ENCODE measurements at places on chromosomes 13 and 19. TPM values are rescaled to one million over a fixed set of nuclear protein-coding genes. Genes with fewer than 3 reads are reported as not detected.
A peak's percentile ranks its signal among the peaks of the same experiment; 100 is the strongest.

- peak; percentile 45 for DNase-seq
Observed at GRCh38 chr19:726993-727956, 18.5 kb downstream of the PALM start.

DNA sequence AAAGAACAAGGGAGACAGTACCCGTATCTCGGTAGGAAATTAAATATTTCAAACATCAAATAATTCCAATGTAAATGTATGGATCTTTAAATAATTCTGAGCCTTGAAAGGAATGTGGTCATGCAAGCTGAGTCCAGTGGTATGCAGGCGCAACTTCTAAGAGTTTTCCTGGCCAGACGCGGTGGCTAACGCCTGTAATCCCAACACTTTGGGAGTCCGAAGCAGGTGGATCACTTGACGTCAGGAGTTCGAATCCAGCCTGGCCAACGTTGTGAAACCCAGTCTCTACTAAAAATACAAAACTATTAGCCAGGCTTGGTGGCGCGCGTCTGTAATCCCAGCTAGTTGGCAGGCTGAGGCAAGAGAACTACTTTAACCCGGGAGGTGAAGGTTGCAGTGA is 1.1 kb upstream of the ZNF845 start:
- DNase-seq = peak; percentile 12

DNA sequence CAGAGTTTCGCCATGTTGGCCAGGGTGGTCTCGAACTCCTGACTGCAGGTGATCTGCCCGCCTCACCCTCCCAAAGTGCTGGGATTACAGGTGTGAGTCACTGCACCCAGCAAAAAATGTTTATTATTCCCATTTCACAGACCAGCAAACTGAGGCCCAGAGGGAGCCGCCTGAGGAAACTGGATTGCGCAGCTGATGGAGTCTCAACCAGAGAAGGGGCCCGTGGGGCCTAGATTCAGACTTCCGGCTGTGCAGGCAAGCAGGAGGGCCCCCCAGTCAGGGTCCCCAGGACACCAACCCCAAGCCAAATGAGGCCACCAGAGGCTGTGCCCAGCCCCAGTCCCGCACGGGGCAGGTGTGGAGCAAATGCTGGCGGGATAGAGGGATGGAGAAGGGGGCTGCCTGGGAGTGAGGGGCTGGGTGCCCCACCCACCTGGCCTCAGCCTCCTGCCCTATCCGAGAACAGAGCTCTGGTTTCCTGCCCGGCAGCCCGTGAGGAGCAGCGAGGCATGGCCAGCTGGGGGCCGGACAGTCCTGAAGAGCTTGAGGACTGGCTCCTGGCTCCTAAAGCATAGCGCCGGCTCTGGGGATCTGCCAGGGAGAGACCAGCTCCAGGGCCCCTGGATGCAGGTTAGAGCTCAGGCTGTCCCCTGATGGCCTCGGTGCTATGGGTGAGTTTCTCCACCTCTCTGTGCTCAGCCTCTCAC is 22.0 kb downstream of the MISP start:
- DNase-seq = no peak

DNA sequence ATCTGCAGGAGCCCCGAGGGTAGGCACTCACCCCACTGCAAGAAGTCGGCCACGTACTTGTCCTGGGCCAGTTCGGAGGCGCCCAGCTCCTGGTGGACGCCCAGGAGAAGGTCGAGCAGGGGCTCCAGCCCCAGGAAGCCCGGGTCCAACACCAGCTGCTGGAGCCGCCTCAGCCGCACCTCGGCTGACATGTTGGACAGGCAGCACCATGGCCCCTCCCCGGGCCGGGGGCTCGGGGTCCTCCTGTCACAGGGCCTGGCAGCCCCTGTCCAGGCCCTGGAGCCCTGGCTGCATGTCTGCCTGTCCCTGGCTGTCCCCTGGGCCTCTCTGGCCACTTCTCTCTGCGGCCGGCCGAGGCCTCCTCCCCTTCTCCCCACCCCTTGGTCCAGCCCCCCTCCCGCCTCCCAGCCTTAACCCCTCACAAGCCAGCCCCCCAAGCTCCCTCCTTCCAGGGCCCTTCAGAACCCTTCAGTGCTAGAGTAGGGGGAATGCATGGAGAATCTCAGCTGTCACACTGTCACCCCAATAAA is at the start of gene DMPK:
DMPK (minus strand) TSS at position 329 of the 530 bp plus-strand sequence; CDS start at position 191, 138 bp downstream.
- peak; percentile 53 for DNase-seq

DNA sequence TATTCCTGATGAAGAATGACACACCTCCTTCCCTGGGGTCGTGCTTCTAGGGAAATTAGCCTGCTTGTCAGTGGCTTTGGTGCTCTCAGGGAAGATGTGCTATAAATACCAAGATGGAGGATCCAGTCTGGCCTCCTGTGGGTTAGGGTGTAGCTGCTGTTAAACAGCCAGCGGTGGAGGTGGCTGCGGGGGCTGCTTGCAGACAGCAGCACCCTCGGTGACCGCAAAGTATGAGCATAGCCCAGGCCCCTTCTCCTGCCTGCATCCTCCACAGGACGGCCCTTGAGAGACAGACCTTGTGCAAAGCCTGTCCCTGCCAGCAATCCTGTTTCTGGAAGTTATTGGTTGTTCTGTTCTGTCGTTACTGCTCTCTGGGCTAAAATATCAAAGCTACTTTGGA is 11.4 kb downstream of the VSTM2B start:
- DNase-seq = no peak

GRCh38 chr13:95150555-95150954 is 150.7 kb downstream of the ABCC4 start:
- DNase-seq = no peak

GRCh38 chr13:43546251-43546650 is 240.5 kb downstream of the ENOX1 start:
- DNase-seq = peak; percentile 47

DNA sequence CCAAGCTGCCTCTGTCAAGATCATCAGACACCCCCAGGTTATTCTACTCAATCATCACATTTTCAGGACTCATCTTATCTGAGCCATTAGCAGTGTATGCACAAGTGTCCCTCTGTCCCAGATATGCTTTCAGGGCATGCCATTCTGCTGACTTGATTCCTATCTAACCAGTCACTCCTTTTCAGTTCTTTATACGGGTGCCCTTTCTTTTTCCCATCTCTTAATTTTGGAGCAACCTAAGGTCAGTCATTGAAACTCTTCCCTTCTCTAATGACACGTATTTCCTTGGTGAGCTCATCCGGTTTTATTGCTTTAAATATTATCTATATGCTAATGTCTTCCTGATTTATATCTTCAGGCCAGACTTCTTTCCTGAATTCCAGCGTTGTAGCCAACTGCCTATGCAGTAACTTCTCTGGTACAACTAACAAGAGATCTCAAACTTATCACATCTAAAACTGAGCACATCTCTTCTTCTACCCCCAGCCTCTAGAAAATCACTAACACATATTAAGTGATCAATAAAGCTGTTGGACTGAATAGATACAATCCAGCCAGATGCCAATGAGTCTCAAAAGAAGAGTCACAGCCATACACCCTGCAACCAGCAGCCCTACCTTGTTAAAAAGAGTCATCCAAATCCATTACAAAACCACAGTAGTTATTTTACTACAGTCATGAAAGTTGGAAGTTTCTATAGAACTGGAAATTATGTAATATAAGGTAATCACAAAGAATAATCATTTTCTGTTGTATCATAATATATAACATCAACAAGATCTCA is 58.8 kb downstream of the DCLK1 start:
- no peak for DNase-seq

DNA sequence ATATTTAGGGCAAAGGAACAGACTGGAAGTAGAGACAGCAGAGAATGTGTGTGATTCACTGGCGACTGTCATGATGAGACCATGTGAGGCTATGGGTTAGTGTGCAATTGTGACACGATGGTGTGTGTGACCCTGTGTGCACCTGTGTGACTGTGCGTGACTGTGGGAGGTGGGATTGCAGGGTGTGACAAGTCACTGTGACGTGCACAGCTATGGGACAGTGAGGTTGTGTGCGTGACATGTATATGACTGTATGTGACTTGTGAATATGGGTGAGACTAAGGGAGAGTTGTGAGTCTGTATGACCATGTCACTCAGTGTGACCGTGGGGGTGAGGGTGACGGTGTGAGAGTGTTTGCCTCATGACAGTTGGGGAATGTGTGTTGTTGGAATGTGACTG is 3.4 kb upstream of the GIPR start:
- DNase-seq = no peak

DNA sequence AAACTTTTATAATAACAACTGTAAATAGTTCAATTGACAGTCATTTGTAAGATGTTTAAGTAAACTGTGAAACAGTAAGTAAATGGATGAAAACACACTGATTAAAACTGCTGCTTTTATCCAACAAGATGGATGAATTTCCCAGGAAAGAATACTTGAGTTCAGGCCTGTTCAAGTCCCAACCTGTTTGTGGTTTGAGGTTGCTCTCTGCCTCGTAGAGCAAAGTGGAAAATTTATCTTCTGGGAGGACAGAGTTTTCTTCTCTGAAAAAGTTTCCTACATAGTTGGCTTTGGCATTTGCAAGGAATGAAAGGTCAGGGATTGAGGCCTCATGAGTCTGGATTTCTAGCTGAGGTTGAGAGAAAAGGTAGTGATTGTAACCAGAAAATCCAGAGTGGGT is 15.2 kb upstream of the ZNF543 start:
- no peak for DNase-seq

DNA sequence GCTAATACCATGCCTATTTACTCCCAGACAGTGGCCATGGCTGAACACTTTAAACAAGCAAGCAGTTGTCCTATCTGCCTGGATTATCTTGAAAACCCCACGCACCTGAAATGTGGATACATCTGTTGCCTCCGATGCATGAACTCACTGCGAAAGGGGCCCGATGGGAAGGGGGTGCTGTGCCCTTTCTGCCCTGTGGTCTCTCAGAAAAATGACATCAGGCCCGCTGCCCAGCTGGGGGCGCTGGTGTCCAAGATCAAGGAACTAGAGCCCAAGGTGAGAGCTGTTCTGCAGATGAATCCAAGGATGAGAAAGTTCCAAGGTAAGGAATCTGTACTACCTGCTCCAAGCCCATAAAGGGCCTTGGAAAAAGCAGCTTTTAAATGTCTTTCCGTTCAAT is 8.6 kb downstream of the RFPL4AL1 start:
- no peak for DNase-seq

DNA sequence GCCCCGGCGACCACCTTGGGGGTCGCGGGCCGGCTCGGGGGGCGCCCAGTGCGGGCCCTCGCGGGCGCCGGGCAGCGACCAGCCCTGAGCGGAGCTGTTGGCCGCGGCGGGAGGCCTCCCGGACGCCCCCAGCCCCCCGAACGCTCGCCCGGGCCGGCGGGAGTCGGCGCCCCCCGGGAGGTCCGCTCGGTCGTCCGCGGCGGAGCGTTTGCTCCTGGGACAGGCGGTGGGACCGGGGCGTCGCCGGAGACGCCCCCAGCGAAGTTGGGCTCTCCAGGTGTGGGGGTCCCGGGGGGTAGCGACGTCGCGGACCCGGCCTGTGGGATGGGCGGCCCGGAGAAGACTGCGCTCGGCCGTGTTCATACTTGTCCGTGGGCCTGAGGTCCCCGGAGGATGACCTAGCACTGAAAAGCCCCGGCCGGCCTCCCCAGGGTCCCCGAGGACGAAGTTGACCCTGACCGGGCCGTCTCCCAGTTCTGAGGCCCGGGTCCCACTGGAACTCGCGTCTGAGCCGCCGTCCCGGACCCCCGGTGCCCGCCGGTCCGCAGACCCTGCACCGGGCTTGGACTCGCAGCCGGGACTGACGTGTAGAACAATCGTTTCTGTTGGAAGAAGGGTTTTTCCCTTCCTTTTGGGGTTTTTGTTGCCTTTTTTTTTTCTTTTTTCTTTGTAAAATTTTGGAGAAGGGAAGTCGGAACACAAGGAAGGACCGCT is 729 bp downstream of the STK11 start:
- no peak for DNase-seq

- peak; percentile 92 for DNase-seq
Observed at GRCh38 chr13:97124915-97125809, 97.0 kb upstream of the MBNL2 start.

DNA sequence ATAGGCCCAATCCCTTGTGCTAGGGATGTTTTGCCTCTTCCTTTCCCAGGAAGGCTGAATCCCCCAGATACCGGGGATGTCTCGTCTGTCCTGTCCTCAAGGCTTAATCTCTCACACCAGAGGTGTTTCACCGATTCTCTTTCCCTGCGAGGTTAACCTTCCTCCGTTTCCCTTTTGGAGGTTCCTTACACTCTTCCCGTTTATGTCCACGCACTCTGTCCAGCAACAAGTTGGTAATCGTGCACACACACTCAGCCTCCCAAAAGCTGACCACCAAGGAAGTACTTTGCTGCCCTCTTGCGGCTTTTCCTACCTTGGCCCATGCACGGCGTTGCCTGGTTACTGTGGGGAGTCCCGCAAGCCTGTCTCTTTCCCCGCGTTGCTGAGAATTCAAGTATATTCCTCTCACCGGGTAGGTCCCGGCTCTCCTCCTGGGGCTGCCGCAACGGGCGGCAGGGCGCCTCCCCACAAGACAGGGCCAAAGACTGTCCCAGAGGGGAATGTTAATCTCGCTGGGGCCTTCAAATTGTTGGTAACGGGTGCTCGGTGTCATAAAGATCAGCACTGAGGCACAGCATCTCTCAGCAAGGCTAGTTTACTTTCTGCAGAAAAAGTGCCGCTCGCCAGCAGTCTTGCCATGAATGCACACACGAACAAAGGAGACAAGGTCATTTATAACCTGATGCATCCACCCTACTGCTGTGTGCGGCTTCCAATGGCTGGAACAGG is 36.7 kb upstream of the CD177 start:
- DNase-seq = peak; percentile 4

- no peak for DNase-seq
Observed at GRCh38 chr13:77230560-77230959, 96.3 kb downstream of the MYCBP2 start.

DNA sequence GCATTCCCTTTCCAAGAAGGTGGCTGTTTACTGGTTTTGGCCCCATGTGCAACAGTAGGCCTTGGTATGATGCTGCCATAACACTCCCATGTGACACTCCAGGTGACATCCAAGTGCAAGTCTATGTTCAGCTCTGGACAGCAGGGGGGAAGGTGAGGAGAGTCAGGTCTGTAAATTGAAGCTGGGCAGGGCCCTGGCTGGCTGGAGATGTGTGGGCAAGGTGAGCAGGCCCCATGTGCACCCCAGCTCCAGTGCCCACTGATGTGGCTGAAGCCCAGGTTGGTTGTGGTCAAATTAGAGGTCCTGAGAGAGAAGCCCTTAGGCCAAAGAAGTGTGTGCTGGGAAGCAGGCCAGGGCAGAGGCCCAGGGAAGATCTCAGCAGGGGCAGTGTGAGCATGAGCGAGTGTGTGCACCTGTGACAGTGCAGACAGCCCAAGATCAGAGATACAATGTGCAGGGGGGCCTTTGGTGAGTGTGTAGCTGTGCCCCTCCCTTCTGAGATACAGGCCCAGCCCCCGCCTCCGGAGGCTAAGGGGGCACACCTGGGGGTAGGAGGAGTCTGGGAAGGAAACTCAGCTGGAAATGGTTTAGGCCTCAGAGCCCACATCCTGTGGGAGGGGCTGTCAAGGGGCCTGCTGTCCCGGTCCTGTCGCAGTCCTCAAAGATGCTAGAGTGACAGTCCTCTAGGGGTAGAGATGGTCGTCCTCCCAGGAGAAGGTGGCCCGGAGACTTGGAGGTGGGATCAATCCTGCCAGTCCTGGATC is 18.6 kb downstream of the DEDD2 start:
- DNase-seq = no peak

The DNAAF3 gene
- polyA plus RNA-seq = 10.9 TPM

The ZNF211 gene
- polyA plus RNA-seq = 6.5 TPM

The WDR62 gene
- polyA plus RNA-seq = 1.3 TPM

The C3 gene
- 1,433 TPM for polyA plus RNA-seq

The NTN5 gene
- 0.28 TPM for polyA plus RNA-seq

The SIGLEC9 gene
- 4.3 TPM for polyA plus RNA-seq

The KISS1R gene
- 0.13 TPM for polyA plus RNA-seq

The MBD3L3 gene
- not detected for polyA plus RNA-seq
